SK-MEL-5 (cell line): ENCODE measurements at places on chromosomes 6 and 20. TPM values are rescaled to one million over a fixed set of nuclear protein-coding genes. Genes with fewer than 3 reads are reported as not detected.

UST gene
- total RNA-seq = 12.6 and 15.0 TPM in 2 replicates

LY6G6F gene
- not detected in 2 replicates for total RNA-seq

ABHD16B gene
- total RNA-seq = not detected in 2 replicates

C20orf202 gene
- total RNA-seq = not detected in 2 replicates

PDYN gene
- total RNA-seq = not detected in 2 replicates

POLR3F gene
- 24.2 and 26.3 TPM in 2 replicates for total RNA-seq

- DNase-seq = no peak
Observed at GRCh38 chr6:109498936-109499335, 15.9 kb upstream of the ZBTB24 start.

- DNase-seq = no peak
Observed at GRCh38 chr20:26208296-26209091, 511.8 kb upstream of the ZNF337 start.

DNA sequence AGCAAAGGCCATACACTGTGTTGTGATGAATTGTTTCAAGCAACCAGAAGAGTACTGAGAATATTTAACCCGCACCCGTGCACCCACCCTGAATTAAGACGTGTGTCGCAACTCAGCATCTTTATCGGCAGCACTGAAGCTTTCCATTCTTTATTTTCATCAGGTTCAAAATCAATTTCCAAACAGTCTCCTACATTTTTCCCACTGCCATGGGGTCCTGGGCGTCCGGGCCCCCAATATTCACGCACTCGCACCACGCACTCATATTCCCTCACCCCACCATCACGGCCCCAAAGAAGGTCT is 1.8 kb downstream of the LTB start:
- DNase-seq = no peak

DNA sequence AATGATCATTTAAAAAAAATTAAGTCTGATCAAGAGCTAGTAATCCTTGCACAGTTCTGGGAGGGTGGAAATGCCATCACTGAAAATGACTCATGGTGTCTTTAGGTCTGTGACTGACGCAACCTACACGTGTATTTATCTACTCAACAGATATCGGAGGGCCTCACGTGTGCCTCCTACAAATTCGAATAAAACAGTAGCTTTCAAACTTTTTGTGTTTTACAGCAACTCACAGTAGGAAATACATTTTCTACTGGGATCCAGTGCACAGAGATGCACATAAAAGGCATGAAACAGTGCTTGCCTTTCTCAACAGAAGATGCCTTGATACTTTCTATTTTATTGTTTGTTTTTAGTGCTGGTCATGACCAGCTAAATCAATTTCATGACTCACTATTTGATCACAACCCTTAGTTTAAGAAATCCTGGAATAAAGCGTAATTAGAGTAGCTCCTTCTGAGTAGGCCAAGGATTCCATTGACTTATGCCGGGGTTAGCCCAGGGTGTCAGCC is 210.0 kb upstream of the SNX9 start:
- no peak for DNase-seq

GRCh38 chr6:123925842-123926399 is 122.3 kb downstream of the NKAIN2 start:
- no peak for DNase-seq

- DNase-seq = peak; percentile 69
Observed at GRCh38 chr20:12237772-12238171, 320.1 kb downstream of the BTBD3 start.

DNA sequence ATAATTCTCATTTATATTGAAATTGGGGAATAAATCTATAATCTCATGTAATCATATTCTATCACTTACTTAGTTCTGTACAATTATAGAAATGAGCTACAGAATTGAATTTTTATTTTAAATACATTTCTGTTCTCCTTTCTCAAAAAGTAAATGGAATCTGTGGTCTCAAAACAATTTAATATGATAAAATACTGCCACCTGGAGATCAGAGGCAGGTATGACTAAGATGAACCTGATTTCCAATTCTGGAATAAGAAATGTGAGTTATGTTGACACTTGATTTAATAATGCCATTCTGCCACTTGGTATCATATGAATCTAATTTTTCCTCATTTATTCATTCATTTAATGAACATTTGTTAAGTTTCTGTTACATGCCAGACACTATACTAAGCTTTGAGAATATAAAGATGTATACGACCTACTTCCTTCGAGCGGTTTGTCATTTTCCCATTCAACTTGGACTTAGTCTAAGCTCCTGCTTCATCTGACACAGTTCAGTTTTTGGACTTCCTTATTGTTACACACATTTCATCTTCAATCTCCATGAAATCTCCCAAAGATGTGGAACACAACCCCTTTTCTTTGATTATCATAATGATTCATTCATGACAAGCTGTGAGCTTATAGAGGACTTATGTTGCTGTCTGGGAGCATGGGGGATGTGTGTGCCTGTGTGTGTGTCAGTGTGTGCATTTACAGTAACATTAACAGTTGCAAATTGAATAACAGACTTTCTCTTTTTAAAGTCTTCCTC is 7.5 kb upstream of the CCDC28A start:
- peak; percentile 69 for DNase-seq

DNA sequence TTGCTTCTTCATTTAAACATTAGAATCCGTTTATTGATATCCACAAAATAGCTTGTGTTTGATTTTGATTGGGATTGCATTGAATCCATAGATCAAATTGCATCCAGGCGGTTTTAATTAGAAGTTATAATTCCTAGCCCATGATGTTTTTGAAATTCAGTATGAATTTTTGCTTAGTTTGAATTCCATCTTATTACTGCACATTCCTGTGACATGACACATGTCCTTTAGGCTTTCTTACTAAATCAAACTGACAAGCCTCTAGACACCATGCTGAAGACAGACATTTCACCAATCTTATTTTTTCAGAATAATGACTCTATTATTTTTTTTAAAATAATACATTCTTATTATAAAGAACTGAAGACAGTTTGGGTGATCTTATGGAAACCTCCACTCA is 21.4 kb upstream of the PI16 start:
- no peak for DNase-seq

GRCh38 chr20:3777381-3777715 is 3.9 kb downstream of the SPEF1 start:
- DNase-seq = no peak

DNA sequence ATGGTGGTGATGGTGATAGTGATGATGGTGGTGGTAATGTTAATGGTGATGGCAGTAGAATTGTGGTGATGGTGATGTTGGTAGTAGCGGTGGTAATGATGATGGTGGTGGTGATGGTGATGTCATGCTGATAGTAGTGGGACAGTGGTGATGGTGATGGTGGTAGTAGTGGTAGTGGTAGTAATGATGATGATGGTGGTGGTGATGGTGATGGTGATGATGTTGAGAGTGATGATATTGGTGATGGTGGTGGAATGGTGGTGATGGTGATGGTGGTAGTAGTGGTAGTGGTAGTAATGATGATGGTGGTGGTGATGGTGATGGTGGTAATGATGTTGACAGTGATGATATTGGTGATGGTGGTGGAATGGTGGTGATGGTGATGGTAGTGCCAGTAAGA is 128.8 kb downstream of the LPA start:
- no peak for DNase-seq

- DNase-seq = no peak
Observed at GRCh38 chr6:35541836-35542235, 29.1 kb upstream of the TULP1 start.

DNA sequence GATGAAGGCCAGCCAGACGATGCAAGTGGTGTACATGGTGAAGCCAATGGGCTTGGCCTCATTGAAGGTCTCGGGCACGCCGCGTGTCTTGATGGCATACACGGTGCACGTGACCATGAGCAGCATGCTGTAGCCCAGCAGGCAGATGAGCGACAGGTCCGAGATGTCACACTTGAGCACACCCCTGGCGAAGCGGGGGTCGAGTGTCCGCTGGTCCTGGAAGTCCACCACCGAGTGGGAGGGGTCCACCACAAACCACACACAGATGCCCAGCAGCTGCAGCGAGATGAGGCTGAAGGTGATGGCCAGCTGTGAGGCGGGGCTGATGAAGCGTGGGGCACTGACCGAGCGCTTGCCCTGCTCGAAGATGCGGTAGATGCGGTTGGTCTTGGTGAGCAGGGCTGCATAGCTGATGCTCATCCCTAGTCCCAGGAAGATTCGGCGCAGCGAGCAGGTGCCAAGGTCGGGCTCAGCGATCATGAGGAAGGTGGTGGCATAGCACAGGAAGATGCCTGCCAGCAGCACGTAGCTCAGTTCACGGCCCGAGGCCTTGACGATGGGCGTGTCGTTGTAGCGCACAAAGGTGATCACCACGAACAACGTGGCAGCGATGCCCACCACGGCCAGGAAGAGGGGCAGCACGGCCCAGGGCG is 110.1 kb downstream of the GRM4 start:
- DNase-seq = no peak

- no peak for DNase-seq
Observed at GRCh38 chr20:13142143-13142542, 78.9 kb upstream of the ISM1 start.

DNA sequence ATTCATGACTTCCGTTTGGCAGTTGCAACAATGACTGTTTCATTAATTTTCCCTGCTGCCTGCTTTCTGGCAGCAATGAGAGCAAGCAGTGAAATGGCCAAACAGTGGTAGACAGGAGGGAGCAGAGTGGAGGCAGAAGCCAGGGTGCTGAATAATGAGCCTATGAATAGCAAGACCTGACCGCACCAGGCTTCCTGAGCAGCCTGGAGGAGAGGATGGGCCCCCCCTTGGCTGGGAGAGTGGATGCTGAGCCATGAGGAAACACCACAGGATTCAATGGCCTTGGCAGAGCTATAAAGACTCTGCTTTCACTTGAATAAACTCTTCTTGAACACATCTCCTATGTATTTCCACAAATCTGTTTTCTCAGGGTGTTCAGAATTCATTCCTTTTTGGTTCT is 68.1 kb upstream of the SNRPB2 start:
- DNase-seq = no peak

GRCh38 chr6:135465307-135465706 is 32.2 kb downstream of the AHI1 start:
- no peak for DNase-seq

GRCh38 chr6:87341899-87342298 is 2.7 kb upstream of the C6orf163 start:
- DNase-seq = no peak

DNA sequence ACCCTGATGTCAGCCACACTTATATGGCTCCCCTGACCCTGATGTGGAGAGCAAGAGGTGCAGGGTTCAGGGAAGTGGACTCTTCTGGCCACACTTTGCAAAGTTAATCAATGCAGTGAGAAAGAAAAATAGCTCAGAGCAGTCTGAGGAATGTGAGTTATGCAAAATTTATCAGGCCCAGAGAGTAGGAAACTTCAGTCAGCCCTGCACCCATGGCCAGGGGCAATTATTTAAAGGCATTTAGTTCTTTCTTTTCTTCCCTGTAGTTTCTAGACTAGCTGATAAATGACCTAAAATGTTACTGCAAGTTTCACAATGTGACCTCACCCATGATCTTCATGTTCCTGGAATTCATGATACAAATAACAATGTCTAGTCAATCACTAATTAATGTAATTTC is 143.7 kb upstream of the GGTLC1 start:
- no peak for DNase-seq

- DNase-seq = no peak
Observed at GRCh38 chr6:1923449-1923848, 313.7 kb downstream of the FOXC1 start.

DNA sequence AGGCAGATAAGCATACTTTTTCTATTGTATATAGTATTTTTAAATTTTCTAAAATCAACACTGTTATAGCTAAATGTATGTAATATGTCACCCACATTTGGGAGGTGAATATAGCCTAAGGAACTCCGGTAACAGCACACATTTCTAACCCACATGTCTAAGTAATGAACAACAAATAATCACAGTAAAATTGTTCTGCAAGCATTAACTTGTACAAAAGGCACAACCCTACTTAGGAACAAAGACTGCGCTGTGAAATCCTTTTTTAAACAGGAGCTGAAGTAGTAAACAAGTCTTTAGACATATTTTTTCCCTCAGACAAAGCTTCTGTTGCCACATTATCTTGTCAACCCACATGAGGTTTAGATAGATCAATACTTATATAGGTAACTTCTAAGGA is 872.4 kb upstream of the SLC35B3 start:
- no peak for DNase-seq

DNA sequence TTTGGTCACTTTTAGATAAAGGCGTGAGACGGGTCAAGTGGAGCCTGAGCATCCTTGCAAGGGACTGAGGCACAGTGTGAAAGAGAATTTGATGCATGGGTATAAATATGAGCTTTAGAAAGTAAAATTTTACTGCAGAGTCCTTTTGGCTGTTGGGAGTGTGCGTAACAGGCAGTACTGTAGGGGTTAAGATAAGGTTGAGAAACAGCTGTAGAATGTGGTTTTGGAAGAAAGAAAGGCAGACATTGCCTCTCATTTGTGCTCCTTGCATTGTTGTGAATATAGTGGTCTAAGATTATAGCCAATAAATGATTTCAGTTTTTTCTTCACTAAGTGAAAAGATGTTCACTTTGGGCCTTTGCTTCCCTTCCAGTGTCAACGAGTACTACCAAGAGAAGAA is 73.0 kb downstream of the RREB1 start:
- no peak for DNase-seq
